DMS 273 treated with DMSO at 0.1 percent for 48 hours (cell line): ENCODE measurements at places on chromosomes 5 and 9.

DNA sequence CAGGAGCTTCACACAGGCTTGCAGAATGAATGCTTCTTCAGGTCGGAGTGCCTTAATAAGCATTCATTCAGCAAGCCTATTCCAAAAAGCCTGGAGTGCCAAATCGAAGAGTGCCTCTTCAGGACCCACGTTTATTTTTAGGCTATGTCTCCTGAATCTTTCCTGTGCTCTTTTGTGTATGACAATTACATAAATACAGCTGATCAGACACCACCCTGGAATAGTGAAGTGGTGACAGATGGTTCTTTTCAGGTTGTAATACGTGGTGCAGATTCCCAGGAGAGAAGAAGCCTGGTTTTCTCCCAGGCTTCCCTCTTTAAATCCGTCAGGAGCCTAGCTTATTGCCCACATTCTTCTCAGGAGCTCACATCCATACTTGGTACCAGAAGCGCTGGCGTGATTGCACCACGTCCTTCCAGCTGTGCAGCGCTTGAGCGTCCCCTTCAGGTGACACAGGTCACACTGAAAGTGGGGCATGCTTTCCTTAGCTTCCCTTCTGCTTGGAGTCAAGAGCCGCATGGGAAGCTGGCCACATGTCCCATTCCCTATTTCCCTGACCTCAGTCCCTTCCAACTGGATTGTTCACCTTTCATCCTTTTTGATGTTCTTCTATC, 123.1 kb downstream of the ADCY2 start:
- peak; percentile 33 for DNase-seq

- no peak for DNase-seq
Measured at GRCh38 chr9:14348373-14349145, 34.6 kb upstream of the NFIB start.

DNA sequence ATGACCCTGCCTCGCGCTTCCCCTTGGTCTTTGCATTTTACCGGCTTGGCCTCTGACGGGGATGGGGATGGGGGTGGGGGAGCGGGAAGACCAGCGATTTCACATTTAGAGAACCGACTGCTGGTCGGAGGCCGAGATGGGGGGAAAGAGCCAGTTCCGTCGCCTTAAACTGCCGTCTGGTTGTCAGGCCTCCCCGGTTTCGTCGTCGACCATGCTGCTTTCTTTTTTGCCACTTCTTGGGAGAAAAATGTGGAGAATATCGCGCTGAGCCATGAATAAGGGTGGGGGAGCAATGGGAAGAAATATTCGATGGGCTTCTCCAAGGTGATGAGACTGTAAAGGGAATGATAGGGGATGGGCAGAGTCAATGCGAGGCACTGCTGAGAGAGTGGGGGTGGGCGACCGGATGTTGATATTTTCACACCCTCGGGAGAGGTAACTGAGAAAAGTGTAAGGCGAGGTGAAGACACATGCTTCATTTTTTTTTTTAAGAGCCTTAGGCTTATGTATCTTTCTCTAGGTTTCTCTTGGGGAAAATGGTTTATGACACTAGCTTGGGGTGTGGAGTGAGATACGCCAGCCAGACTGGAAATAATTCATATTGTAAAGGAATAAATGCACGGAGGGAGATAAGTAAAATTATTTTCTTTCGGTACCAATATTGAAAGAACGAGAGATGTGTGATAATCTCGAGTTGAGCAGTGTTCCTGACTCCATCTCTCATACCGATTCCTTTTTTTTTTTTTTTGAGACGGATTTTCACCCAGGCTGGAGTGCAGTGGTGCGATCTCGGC, 1.1 kb downstream of the KIF2A start:
- no peak for DNase-seq

DNA sequence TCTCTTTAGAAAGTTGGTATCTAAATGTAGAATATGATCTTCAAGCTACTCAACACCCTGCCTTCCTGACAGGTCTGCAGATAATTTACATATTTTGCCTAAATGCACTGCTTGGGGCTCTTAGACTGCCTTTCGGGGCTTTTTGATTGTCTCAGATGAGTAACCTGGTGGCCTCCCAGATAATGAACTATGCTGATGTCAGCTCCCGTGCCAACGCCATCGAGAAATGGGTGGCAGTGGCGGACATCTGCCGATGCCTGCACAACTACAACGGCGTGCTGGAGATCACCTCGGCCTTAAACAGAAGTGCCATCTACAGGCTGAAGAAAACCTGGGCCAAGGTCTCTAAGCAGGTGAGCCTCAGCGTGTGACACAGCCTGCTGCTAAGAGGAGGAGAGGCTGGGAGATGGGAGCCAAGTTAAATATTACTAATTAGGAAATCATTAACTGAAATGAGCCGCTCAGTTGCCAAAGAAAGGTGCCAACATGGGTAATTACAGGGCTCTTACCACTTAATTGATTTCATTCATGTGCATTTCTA, 20.8 kb upstream of the CKMT2 start:
- no peak for DNase-seq
